Lung microvascular endothelial cell (primary cell): ENCODE measurements at places on chromosomes 12 and 14.

- DNase-seq: no peak
Observed at GRCh38 chr12:1929241-1929984, 11.0 kb upstream of the CACNA2D4 start.

- DNase-seq: peak; percentile 48
Observed at GRCh38 chr12:728781-729180, 23.6 kb upstream of the WNK1 start.

DNA sequence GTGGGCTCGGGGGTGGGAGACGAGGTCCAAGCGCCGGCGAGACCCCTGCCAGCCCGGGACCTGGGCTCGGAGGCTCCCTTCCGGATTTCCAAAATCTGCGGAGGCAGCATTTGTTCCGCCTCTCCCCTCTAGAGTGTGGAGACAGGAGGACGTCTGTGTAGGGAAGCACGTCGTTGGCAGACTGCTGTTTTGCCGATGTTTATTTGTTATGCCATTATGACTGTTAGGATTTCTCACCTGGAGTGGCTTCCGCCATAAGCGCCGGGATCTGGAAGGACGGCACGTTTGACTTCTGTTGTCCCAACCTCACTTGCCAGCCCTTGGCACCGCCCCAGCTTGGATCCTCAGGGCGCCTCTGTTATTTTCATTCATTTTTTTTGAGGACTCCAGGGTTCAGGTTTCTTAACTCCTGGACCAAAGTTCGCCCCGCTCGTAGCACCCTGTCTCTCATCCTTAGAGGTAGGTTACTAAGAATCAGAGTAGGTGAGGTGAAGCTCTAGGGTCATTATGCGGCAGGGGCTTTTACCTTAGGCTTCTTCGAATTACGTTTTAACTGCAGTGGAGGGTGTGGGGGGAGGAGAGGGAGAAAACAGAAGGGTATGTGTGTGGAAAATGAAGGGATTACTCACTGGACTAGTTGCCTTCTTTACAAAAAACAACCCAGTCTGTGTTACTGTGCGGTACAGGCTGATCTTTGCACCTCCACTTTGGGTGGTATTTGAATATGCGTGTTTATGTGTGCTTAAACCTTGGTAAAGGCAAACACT lies 547 bp upstream of the PYGL start:
- peak; percentile 17 for DNase-seq

DNA sequence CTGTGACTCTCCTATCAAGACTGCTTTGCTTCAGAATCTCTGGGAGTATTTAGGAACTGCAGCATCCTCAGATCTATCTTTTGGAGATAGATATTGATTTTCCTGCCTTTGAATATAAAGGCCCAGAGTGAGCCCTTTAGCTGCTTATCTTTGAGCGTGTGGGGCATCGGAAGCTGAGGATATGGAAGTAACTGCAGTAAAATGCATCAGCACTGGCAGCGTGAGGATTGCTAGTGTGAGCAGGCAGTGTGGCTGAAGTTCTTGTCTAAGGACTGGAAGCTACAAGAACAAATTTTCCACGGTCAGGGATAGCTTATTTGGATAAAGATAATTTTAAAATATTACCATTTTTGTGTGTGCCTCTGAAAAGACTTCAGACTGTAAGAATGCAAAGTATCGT lies 474.7 kb downstream of the NPAS3 start:
- no peak for DNase-seq

GRCh38 chr14:51283402-51284085 lies 43.5 kb downstream of the TMX1 start:
- peak; percentile 91 for DNase-seq

DNA sequence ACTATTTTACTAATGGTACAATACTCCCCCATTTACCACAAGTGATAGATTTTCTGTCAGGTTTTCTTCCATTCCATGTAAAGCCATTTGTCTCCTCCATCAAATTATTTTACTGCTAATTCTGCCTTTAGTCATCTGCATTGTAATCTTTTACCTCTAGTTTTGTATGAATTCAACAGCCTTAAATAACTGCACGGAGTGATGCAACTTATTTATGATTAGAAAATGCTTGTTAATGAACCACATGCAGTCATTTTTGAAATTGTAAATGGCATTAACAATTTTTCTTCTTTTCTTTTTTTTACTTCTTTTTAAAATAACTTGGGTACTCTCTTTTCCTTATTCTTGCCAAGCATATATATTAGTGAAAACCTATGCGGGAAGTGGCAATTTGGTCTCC lies 71.5 kb downstream of the RESF1 start:
- DNase-seq: no peak

- DNase-seq: no peak
Observed at GRCh38 chr14:99685151-99685591, 1.1 kb downstream of the CYP46A1 start.

DNA sequence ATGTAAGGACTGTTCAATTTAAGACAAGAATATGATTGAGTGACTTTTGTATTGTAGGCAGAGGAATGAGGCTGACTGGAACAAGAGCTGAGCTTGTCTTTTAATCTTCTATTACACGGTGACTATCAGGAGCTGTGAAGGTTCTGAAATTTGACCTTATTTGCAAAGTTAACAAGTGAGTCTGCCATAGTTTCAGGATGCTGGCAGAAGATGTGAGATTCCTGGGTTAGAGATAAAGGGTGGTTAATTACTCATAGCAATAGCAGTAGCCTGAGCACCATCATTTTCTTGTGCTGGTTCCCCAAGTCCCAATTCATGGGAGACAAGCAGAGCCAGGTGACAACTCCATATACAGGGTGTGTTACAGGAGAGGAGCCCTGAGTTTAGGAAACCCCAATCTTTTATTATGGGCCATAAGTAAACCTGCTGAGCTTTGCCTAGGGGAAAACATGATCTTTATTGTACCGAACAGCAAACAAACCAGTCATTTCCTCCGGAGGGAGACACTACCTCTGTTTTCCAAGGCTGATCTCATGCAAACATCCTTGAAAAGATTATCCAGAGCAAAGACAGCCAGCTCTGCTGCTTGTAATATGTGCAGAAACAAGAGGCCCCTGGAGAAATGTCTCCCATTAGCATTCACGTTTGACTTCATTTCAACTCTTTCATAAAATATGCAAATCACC lies 51.7 kb upstream of the DDX11 start:
- DNase-seq: peak; percentile 48

- DNase-seq: no peak
Observed at GRCh38 chr12:103768467-103769123, 72.4 kb downstream of the NT5DC3 start.

DNA sequence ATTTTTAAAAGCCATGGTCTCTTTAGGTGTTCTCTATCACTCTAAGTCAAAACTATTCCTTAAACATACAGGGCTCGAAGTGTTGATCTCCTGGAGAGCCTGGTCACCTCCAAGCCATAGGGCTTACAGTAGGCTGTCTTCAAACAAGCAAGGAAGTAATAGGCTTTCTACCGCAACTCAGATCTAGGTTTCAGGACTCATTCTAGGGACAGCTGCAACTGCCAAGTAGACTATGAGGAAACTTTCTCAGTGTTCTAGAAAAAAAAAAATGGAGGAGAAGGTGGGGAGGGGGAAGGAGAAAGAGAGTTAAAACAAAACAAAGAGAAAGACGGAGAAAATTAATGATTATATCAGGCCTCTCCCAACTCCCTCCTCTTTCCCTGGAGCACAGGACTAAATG lies 106.9 kb upstream of the ETV6 start:
- DNase-seq: no peak

- no peak for DNase-seq
Observed at GRCh38 chr12:48279101-48279500, 71.6 kb downstream of the ZNF641 start.

- no peak for DNase-seq
Observed at GRCh38 chr14:58415636-58416547, 11.4 kb downstream of the TIMM9 start.

DNA sequence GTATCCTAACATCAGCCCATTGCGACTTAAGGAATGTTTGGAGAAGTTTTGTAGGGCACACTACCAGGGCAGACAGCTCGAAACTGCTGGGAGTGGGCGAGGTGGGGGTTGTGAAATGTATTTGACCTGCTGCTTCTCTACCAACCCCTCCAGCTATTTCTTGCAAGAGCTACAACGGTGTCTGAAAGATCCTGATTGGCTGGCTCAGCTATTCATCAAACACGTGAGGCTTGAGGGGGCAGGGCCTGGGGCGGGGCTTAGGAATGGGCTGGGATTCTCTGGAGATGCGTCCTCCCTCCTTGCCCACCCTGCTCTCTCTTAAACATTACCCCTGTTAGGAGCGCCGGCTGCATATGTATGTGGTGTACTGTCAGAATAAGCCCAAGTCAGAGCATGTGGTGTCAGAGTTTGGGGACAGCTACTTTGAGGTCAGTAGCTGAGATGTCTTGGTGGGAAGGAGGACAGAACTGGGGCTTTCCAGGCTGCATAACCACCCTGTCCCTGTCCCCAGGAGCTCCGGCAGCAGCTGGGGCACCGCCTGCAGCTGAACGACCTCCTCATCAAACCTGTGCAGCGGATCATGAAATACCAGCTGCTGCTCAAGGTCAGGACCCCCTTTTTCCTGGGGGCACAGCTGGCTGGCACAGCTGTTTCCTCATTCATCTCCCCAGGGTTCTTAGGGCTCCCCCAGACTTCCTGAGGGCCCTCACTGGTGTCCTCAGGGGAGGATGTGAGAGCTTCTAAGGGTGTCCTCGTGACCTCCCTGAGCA lies 3.1 kb downstream of the ARHGEF25 start:
- no peak for DNase-seq

GRCh38 chr14:29654901-29655550 lies 272.6 kb downstream of the PRKD1 start:
- peak; percentile 79 for DNase-seq

GRCh38 chr14:54026671-54027070 lies 70.0 kb upstream of the BMP4 start:
- DNase-seq: no peak

- DNase-seq: no peak
Observed at GRCh38 chr12:94900496-94900895, 103.0 kb downstream of the NDUFA12 start.

DNA sequence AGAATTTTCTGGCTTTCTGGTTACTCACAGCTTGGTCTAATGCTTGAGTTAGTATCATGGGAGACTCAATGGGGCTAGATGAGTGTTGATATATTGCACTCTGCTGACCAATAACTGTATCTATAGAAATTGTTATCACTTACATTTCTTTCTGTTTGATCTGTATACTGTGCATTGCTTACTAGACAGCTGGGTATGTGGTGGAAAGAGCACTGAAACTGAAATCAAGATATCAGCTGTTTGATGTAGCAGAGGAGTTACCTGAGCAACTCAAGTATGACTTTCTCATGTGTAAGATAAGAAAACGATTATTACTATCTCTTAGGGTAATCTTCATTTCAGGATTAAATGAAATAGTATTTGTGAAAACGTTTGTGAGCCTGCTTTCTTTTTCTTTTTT lies 183.0 kb downstream of the SLC15A5 start:
- DNase-seq: no peak

GRCh38 chr14:91272341-91273272 lies 28.1 kb upstream of the GPR68 start:
- no peak for DNase-seq

DNA sequence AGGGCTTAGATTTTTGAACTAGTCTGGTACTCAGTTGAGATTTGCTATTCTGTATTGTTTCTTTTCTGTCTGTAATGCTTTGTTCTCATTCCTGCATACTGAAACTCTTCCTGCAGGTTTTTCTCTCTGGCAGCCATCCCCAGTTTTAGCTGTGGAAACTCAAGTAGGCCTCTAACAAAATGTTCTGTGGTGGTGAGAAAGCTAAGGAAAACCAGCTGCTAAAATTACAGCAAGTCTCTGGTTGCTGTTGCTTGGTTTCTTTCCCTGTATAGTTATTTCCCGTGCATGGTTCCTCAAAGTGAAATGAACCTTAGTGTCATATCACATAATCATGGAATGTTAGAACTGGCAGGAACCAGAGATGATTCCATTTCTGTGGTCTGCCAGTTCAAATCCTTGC lies 442.5 kb downstream of the NRXN3 start:
- DNase-seq: no peak

GRCh38 chr12:20175704-20176388 lies 192.5 kb upstream of the PDE3A start:
- DNase-seq: no peak

GRCh38 chr14:97838986-97839385 lies 1041.8 kb downstream of the VRK1 start:
- no peak for DNase-seq

GRCh38 chr12:80412343-80412953 lies 31.6 kb upstream of the PTPRQ start:
- DNase-seq: peak; percentile 57

- DNase-seq: no peak
Observed at GRCh38 chr12:88574278-88574677, 6.0 kb downstream of the KITLG start.

GRCh38 chr14:70595443-70596185 lies 4.8 kb downstream of the MED6 start:
- DNase-seq: no peak

DNA sequence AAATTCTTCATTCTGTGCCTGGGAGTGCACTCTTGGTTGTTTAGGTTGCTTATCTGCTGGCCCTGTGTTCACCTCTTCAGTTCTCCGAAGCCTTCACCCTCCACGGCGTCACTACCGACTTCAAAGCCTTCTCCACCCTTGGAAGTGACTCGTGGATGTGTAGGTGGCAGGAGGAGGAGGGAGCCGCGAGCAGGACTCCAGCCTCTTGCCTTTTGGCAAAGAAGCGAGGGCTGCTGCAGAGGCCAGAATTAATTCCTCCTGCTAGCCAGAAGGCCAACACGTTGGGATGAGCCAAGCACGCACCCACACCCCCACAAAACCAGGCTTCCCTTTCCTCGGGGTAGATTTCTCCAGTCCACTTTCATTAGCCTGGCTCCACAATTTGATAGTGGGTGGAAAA lies 86.5 kb downstream of the TBX5 start:
- no peak for DNase-seq

- no peak for DNase-seq
Observed at GRCh38 chr12:10563966-10564365, 49.4 kb downstream of the MAGOHB start.

DNA sequence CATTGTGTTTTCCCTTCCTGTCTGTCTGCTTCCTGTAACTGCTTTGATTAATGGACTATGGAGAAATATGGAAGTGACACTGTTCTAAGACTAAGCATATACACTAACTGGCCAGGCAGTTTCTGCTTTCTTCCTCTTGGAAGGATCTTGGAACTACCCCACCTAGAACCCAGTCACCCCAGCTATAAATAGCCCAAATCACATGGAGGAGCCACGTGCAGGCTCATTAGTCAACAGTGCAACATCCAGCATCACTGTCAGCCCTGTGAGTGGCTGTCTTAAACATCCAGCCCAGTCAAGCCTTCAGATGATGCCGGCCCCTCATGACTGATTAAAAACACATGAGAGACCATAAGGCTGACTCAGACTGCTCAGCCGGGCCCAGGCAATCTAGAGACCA lies 39.2 kb downstream of the BCAT1 start:
- peak; percentile 97 for DNase-seq

DNA sequence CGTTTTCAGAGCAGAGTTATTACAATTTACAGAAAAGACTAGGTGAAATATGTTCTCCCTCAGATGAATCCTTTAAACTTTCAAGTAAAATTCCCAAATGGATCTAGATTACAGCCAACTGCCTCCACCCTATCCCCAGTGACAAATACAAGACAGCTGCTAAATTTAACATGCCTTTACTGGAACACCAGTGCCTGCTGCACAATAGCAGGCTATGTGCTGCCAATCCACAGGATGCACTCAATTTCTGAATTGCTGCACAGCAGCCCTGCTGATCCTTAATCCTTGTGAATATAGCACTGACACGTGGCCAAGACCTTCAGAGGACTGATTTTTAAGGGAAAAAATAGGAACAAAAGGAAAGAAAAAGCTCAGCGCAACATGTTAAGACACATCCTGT lies 128.9 kb downstream of the CCER1 start:
- no peak for DNase-seq

- DNase-seq: no peak
Observed at GRCh38 chr14:100342195-100342594, 19.1 kb downstream of the SLC25A47 start.
